ENCODE measurements at places on chromosomes 3 and 15. TPM values are rescaled to one million over a fixed set of nuclear protein-coding genes. Genes with fewer than 3 reads are reported as not detected.

DNA sequence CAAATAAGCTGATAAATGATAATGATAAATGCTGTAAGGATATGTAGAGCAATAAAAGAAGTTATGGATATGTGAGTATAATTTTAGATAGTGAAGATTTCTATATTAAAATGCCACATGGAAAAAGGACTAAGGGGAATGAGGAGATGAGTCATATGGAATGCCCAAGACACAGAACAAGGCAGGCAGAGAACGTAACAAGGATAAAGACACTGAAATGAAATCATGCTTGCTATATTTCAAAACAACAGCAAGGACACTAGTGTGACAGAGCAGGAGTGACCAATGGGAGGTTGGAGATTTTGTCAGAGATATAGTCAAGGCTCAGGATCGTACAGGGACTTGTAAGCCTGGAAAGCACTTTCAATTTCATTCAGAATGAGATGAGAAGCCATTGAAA is 621.5 kb upstream of the SEMA6D start:
- no peak overlapping the region for H3K4me3 ChIP-seq
- H3K4me1 ChIP-seq: no peaks in the 10 kb centered on the region
- H3K27me3 ChIP-seq: no peaks in the 10 kb centered on the region
- no peak for DNase-seq
- no peaks in the 10 kb centered on the region for H3K36me3 ChIP-seq

- DNase-seq: no peak
- H3K27me3 ChIP-seq: no peaks in the 10 kb centered on the region
- H3K4me1 ChIP-seq: no peaks in the 10 kb centered on the region
Observed at GRCh38 chr3:111616417-111617105, 21.4 kb upstream of the ZBED2 start.

DNA sequence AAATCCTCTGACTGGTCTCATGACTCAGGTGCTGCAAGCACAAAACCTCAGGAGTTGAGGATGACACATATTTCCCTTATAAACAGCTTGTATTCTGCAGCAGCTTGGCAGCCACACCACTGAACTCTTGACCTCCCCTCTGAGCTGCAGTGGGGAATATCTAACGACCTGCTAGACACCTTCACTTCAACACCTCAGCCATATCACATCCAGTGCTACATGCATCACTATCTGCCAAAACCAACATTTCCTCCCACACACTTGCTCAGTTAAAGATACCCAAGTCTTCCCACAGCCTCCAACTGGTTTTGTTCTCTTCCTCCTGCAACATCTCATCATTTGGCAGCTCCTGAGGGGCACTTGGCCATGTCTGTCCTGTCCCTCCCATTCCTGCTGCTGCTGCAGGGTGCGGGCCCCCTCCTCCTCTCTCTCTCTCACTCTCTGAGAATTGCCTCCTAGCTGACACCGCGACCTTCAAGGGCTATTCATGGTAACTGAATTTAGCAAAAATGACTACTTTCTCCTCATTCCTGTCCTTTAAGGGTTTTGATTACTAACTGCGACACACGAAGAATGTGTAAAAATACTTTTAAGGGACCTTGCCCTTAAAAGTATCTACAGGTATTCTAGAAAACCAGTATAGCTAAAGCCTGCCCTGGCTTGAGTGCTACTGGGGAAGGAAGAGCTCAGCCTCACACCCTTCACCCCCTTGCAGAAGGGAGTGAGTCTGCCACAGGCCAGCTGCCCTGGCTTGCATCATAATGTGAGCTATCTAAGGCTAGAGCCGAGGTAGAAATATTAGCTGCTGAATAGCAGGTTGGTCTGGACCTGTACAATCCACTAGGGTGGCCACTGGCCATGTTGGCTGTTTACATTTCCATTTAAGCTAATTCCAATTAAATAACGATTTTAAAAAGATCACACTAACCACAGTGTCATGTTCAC is 5.0 kb upstream of the CCR9 start:
- H3K27ac ChIP-seq: no peak overlapping the region
- no peaks in the 10 kb centered on the region for H3K27me3 ChIP-seq
- no peaks in the 10 kb centered on the region for H3K36me3 ChIP-seq
- DNase-seq: no peak
- no peaks in the 10 kb centered on the region for H3K4me1 ChIP-seq

DNA sequence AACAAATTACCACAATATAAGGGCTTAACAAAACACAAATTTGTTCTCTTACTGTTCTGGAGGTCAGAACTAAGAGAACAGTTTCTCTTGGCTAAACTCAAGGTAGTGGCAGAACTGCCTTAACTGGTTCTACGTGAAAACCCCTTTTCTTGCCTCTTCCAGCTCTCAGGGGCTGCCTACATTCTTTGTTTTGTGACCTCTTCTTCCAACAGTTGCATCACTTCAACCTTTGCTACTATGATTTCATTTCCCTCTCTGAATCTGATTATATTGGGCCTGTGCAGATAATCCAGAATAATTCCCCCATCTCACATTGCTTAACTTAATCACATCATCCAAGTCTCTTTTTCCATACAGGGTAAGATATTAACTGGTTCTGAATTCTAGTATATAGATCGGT is 624.6 kb downstream of the ZPLD1 start:
- H3K4me3 ChIP-seq: no peak overlapping the region
- H3K4me1 ChIP-seq: peaks cover 6% of the 10 kb centered on the region
- no peaks in the 10 kb centered on the region for H3K36me3 ChIP-seq

DNA sequence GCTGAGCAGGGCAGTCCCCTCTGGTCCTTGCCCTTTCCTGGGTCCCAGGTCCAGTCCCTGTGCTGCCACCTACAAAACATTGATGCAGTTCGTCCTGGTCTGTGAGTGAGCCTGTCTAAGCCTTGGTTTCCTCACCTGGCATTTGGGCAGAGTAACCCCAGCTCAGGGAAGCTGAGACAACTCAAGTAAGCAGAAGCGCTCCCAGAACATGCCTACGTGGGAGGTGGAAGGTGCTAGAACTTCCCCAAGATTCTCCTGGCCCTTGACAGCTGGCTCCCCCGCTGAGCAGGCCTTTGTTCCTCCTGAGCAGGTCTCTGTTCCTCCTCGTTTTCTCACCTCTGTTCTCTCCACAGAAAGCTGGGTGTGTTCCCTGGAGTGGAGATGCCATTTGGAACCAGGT is 30.5 kb downstream of the PRR20G start:
- H3K36me3 ChIP-seq: no peaks in the 10 kb centered on the region
- no peaks in the 10 kb centered on the region for H3K27me3 ChIP-seq
- H3K4me3 ChIP-seq: no peak overlapping the region
- H3K4me1 ChIP-seq: no peaks in the 10 kb centered on the region

GRCh38 chr3:124700880-124701684 is 29.2 kb upstream of the UMPS start:
- H3K4me3 ChIP-seq: peak overlapping the region; percentile 29
- no peaks in the 10 kb centered on the region for H3K36me3 ChIP-seq
- peak overlapping the region; percentile 92 for H3K27ac ChIP-seq
- DNase-seq: peak; percentile 95
- no peaks in the 10 kb centered on the region for H3K27me3 ChIP-seq

DNA sequence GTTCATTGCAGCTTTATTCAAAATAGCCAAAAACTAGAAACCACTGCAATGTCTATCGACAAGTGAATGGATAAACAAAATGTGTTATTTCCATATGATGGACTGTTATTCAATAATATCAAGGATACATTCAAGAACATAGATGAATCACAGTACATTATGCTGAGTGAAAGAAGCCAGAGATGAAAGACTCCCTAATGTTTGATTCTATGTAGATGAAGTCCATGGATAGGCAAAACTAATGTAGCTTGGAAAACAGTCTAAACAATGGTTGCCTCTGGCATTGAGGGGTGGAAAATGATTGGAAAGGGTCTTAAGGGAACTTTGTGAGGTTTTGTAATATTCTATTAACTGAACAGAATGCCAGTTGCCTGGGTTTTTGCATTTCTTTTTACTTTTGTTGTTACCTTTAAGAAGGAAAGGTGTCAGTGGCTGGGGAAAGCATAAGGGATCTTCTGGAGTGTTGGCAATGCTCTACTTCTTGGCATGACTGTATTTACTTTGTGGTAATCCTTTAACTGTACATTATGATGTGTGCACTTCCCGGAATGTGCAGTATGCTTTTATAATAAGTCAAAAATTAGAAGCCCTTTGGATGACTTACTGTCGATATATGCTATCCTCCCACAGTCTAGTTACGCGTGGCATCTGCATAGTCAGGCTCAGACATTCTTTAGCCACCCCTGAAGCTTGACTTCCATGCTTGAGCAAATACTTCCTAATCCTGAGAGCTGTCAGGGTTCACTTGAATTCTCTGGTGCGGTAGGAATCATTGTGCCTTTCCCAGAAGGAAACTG is 20.5 kb upstream of the ATP10A start:
- no peaks in the 10 kb centered on the region for H3K36me3 ChIP-seq
- H3K4me3 ChIP-seq: no peak overlapping the region
- no peaks in the 10 kb centered on the region for H3K4me1 ChIP-seq
- no peaks in the 10 kb centered on the region for H3K27me3 ChIP-seq
- H3K27ac ChIP-seq: no peak overlapping the region

DNA sequence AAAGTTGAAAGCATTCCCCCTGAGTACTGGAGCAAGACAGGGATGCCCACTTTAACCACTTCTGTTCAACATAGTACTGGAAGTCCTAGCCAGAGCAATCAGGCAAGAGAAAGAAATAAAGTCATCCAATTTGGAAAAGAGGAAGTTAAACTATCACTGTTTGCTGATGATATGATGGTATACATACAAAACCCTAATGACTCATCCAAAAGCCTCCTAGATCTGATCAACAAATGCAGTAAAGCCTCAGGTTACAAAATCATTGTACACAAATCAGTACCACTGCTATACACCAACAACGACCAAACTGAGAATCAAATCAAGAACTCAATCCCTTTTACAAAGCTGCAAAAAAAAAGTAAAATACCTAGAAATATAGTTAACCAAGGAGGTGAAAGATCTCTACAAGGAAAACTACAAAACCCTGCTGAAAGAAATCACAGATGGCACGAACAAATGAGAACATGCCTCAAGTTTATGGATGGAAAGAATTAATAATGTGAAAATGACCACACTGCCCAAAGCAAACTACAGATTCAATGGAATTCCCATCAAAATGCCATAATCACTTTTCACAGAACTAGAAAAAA is 40.3 kb downstream of the RPL39L start:
- H3K27ac ChIP-seq: no peak overlapping the region
- H3K36me3 ChIP-seq: no peaks in the 10 kb centered on the region
- DNase-seq: no peak
- no peak overlapping the region for H3K4me3 ChIP-seq
- no peaks in the 10 kb centered on the region for H3K27me3 ChIP-seq
- H3K4me1 ChIP-seq: no peaks in the 10 kb centered on the region

DNA sequence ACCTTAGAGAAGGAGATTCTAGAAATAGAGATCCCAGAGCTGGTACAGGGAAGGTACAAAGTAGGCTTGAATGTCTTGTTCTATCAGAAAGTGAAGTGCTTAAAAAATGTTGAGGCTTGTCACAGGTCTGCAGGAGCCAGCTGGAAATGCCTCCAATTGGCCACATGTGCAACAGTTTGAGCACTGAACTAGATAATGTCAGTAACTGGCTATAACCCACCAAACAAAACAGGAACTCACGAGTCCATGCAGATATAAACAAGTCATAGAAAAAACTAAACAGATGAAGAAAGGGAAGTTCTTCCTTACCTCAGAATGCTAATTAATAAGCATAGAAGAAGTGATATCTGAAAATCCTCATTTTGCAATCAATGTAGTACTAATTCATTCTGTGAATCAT is 11.9 kb upstream of the TF start:
- H3K27me3 ChIP-seq: no peaks in the 10 kb centered on the region
- DNase-seq: peak; percentile 68
- peaks cover 53% of the 10 kb centered on the region for H3K4me1 ChIP-seq
- H3K4me3 ChIP-seq: peak overlapping the region; percentile 4
- peak overlapping the region; percentile 51 for H3K27ac ChIP-seq
- H3K36me3 ChIP-seq: no peaks in the 10 kb centered on the region

DNA sequence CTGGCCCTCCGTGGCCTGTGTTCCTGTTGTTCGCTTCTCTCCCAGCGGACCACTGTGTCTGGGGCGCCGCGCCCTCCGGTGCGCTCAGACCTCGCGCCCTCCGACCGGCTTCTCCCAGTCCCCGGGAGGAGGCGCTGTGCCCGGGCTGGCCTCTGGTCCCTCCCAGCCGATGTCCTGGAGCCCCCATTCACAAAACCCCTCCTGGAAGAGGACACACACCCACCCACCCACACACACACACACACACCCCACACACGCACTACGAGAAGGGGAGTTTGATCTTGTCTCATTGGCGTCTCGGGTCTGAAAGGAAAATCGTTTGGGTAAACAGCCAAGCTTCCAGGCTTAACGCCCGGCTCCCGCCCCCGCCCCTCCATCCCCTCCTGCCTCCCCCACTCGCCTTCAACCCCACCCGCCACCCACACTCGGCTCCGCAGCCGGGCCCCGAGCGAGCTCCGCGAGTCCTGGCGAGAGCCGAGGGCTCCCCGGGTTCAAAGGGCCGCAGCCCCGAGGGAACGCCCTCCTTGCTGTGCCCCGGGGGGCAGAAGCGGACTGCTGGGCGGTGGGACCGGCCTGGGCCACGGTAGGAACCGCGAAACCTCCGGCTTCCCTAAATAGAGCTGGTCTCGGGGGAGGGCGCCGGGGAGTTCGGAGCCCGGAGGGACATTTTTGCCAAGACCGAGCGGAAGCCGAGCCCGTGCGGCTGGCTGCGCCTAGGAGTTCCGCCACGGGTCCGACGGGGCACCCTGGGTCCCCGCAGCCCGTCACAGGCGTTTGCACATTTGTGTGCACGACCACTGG is 23.6 kb downstream of the NR2F2 start:
- peak overlapping the region; percentile 51 for H3K4me3 ChIP-seq
- no peaks in the 10 kb centered on the region for H3K27me3 ChIP-seq
- H3K4me1 ChIP-seq: no peaks in the 10 kb centered on the region

- no peaks in the 10 kb centered on the region for H3K27me3 ChIP-seq
- no peak overlapping the region for H3K4me3 ChIP-seq
- DNase-seq: no peak
- no peaks in the 10 kb centered on the region for H3K36me3 ChIP-seq
- H3K4me1 ChIP-seq: no peaks in the 10 kb centered on the region
Observed at GRCh38 chr3:134430174-134430573, 55.6 kb downstream of the ANAPC13 start.

DNA sequence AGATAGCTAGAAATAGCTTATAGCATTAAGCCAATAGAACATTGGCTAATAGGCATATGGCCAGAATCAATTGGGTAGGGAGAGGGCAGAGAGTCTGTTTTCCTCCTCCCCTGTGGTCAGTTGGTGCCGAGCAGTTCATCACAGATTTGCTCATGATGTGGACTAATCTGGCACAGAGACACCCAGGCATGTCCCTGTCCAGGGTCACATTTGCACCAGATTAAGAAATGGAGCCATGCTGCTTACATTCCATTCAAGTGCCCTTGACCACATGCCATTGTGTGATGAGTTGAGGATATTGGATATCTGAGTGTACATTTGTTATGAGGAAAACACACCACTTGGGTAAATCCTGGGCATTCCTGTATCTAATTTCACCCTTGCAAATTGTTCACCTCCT is 53.4 kb downstream of the USP13 start:
- H3K4me1 ChIP-seq: no peaks in the 10 kb centered on the region
- peak; percentile 67 for DNase-seq
- H3K27me3 ChIP-seq: no peaks in the 10 kb centered on the region
- no peak overlapping the region for H3K27ac ChIP-seq

The SLC15A2 gene
- 0.18 TPM for total RNA-seq

The DUOX2 gene
- not detected for total RNA-seq

The CRYGS gene
- total RNA-seq: 0.86 TPM
